ENCODE measurements at places on chromosomes 11 and 22.

DNA sequence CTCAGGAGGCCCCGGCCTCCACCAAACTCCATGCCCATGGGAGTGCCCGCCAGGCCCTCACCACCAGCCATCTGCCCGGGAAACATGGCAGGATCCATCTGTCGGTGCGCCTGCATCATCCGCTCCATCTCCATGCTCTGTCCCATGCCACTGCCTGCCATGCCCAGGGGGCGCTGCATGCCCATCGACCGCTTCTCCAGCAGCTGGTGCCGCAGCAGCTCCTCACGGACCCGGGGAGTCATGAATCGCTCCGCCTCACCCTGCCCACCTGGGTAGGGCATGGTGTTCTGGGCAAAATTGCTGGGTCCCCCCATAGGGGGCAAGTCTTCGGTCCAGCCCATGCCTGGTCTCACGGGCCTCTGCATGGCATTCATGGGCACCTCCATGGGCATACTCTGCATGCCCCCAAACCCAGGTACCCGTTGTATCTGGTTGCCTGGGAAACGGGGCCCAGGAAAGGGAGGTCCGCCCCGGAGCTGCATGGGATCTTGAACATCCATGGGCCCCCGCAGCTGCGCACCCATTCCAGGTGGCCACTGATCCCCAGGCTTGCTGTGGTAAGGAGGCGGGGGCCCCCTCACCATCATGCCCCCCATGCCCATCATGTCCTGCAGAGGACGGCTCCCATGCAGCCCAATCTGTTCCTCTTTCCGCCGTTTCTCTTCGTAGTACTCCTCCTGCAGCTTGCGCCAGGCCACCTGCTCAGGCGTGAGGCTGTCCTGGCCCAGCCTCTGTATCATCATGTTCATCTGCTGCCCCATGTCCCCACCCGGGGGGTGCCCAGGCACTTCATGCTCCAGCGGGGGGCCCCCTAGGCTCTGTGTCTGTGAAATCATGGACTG lies 18.0 kb downstream of the CXCR5 start:
- DNase-seq, result no peak

- DNase-seq, result no peak
These were observed 687.2 kb downstream of the TBC1D22A start for GRCh38 chr22:47449508-47450270.

GRCh38 chr11:26186389-26186788 lies 145.5 kb upstream of the ANO3 start:
- DNase-seq, result no peak

DNA sequence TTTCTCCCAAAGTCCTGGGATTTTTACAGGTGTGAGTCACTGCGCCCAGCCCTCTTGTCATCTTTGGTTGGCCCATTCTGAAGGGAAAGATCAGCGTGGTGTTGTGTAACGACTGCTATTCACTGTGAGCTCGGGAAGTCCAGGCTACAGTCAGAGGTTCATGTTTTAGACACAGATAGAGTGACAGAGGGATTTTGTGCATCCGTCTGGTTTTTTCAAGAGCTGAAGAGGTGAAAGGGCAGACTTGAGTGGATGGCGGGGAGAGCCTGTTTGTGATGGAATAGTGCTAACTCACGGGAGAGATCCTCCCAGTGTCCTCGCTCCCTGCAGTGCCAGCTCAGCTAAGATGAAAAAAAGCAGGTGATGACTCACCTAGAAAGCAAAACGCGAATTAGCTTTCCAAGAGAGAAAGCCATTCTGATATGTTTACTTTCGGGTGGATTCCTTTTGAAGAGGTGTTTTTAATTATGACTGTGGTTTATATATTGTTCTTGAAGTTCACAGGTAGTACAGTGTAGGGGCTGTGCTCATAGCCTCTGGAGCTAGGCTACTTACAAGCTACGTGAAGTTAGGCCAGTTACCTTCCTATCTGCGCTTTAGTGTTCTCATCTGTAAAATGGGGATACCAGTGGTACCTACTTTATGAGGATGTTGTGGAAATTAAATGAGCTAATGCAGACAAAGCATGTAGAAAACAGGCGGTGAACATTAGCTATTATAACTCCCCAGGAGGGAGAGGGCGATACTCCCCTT lies 67.2 kb downstream of the C11orf91 start:
- no peak for DNase-seq

- DNase-seq, result no peak
These were observed 29.9 kb downstream of the RPL27A start for GRCh38 chr11:8712506-8712905.

- no peak for DNase-seq
These were observed 6.5 kb downstream of the PI4KA start for GRCh38 chr22:20852076-20852475.
